ENCODE measurements at places on chromosomes 5 and 9. TPM values are rescaled to one million over a fixed set of nuclear protein-coding genes. Genes with fewer than 3 reads are reported as not detected.

DNA sequence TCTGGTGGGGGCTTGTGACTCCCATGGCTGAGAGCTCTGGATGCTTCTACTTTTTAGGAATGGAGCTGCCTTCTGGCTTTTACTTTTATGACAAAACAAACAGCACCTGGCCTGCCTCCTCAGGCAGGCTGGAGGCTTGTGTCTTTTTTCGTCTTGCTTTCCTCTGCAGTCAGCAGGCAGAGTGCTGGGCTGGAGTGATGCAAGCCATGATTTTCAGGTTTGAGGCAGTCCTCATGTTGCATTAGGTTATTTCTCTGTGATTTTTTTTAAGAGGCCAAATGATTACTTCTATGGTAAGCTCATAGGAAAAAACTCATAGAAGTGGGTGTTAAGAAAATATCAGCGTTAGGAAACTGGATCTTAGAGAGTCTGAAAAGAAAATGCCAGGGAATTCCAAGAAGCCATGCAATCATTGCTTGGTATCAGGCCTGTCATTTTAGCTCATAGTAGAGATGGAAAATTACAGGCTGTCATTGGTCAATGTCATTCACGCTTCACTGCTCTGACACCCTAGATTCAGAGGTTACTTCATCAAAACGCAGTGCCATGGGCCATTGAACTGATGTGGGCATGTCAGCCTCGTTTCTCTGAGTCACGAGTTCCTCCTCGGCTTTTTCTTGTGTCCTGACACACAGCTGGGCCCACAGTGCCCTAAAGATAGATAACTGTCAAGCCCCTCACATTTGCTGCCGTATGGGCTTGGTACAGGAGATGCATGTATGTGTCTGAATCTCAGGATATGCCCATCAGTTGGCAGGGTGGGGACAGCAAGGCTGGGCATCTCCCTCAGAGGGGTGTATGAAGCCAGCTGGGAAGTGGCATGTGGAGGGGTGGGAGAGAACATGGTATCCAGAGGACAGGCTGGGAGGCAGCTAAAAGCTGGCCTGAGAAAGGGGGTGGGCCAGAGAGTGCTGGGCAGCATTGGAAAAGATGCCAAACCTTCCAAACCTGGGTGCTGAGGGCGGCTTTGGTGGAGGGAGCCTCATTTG is 151.8 kb downstream of the HSPA4 start:
- no peak for DNase-seq
- H3K36me3 ChIP-seq, result no peaks in the 10 kb centered on the region
- H3K27ac ChIP-seq, result no peak overlapping the region
- H3K27me3 ChIP-seq, result no peaks in the 10 kb centered on the region
- no peaks in the 10 kb centered on the region for H3K4me1 ChIP-seq
- no peak overlapping the region for H3K4me3 ChIP-seq

DNA sequence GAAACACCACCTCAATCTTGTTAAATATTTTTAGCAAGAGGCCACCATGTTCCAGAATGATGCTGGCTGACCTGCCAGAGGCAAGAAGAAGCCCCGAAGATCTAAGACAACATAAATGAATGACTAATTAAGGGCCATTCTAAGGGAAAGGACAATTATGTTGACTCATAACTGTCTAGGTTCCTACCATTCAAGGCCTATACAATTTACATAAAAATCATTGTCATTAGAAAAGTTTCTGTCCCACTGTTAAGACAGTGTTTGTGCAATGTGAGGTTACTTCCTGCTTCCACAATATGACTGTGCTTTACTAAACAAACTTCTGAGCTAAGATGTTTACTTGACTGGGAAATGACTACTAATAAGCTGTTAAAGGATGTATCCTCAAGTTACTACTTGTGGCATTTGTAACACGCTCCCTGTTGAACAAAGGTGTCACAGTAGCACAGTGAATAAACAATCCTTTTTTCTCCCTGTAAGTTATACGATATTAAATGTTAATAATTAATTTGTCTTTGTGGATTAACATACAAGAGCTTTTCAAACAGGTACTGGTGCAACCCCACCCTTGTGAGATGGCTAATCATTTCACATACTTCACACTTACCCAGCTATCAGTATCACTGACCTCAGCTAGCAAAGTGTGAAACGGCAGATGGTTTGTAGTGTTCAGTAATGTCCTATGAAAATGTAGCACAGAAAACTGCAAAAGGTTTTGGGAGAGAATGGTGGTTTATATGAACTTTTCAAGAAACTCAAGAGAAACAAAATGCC is 195.8 kb downstream of the EFNA5 start:
- peaks cover 3% of the 10 kb centered on the region for H3K4me1 ChIP-seq
- H3K27ac ChIP-seq, result no peak overlapping the region
- H3K27me3 ChIP-seq, result no peaks in the 10 kb centered on the region
- no peak overlapping the region for H3K4me3 ChIP-seq

DNA sequence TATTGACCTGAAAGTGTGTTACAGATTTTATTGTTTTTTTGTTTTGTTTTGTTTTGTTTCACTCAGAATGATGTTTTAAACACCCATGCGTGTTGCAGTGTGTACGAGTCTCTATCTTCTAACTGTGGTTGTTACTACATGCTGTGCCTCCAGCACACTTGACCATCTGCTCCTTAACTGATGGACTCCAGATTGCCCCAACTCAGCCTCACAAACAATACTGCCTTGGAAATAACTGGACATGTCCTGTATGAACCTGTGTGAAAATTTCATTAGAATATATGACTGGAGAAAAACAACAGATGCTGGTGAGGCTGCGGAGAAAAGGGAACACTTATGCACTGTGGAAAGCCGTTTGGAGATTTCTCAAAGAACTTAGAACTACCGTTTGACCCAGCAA is 68.7 kb upstream of the HAND1 start:
- H3K27me3 ChIP-seq, result no peaks in the 10 kb centered on the region
- no peak overlapping the region for H3K4me3 ChIP-seq
- H3K36me3 ChIP-seq, result no peaks in the 10 kb centered on the region
- no peak overlapping the region for H3K27ac ChIP-seq

Gene LIX1
- total RNA-seq, result not detected

Gene OR1Q1
- total RNA-seq, result not detected

Gene PCDHA1
- not detected for total RNA-seq
